Nucleus accumbens (tissue), 56 donors: ENCODE measurements at places on chromosomes 5 and 9.

- DNase-seq, result no peak
These were observed 44.0 kb upstream of the SVEP1 start for GRCh38 chr9:110623462-110624025.

GRCh38 chr5:135254183-135254582 lies 144.8 kb downstream of the MACROH2A1 start:
- no peak for DNase-seq

- DNase-seq, result no peak
These were observed 73.1 kb downstream of the STK10 start for GRCh38 chr5:172114875-172115422.

DNA sequence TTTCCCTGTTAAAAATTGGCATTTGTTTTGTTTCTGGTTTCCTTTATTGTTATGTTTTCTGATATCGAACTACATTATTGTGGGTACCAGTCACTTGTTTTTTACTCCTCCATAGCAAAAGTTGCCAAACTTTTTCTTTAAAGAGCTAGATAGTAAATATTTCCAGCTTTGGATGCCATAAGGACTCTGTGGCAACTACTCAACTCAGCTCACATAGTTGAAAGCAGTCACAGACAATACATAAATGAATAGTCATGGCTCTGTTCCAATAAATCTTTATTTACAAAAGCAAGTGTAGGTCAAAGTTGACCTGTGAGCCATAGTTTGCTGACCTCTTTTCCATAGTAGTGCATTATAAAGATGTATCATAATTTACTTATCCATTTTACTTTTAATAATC lies 305.0 kb downstream of the RASEF start:
- no peak for DNase-seq

- no peak for DNase-seq
These were observed 810.9 kb upstream of the ACO1 start for GRCh38 chr9:31573561-31573960.

DNA sequence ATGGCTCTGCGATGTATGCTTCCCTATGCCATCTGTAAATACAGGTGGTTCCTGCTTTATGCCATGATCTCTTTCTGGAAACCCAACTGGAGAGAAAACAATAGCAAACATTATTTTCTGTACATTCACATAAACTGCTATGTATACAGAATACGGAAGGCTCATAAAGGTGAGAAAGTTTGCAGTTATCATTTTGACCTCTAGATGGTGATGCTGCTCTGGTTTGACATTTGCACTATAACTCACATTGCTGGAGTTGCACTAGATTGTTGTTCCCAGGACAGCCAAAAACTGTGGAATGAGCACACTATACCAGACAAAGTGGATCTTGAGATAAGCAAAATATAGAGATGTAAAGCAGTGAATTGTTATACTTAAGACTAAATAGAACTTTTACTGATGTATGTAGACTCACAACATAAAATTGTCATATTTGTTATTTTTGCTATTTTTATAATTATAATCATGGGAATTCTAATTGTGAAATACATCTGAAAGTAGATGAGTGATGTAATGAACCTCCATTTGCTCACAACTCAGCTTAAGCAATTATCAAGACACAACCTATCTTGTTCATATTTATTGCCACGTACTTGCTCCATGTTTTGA lies 246.5 kb downstream of the PTPRD start:
- no peak for DNase-seq

DNA sequence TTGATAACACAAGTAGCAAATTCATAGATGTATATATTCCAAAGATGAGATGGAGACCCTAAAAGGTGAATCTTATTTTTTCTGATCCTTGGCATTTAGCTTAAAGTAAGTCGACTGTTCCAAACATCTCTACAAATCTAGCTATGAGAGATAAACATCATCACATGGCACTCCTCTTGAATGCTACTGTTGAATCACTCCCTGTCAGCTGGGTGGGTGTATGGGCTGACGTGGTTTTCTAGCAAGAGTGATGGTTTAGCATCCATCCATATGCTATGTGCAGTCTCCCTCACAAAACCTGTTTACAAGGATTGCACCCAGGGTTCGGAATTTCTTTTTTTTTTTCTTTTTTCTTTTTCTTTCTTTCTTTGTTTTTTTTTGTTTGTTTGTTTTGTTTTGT lies 13.8 kb downstream of the ACO1 start:
- no peak for DNase-seq

DNA sequence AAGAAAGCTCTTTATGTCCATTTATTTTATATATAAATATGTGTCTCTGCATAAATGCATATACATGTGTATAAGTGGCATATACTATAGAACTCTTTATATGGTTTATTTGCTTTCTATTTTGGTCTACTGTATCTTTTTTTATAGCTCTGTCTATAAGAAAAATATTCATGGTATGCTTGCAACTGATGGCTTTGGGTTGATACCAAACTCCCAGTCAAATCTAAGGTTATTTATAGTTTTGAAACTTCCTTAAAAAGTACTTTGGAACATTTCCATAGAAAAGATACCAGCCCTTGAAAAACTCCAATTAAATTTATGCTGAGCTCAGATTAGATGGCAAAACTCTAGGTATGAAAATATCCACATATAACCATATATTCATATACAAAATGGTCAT lies 120.0 kb upstream of the KLF9 start:
- no peak for DNase-seq

- no peak for DNase-seq
These were observed 588.8 kb downstream of the BNC2 start for GRCh38 chr9:16281707-16282106.

DNA sequence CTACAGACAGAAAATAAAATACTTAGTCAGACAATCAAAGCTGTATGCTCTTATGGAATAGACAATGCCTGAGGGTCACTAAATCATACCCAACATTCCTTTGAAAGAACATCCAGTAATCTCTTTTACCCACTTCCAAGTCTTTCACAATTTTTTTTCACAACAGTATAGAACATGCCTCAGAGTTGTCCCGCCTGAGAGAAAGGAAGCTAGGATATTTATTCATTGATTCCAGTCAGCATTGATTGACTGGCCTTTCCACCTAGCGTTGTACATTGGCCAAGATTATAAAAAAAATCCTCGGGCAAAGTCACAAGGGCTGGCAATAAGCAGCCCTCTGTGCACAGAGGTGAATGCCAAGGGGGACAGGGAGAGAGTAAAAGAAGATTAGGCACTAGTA lies 318.1 kb upstream of the PIK3R1 start:
- no peak for DNase-seq

- DNase-seq, result no peak
These were observed 158.0 kb downstream of the ENC1 start for GRCh38 chr5:74482523-74482922.

- DNase-seq, result no peak
These were observed 26.5 kb downstream of the SLC12A7 start for GRCh38 chr5:1085391-1085790.

DNA sequence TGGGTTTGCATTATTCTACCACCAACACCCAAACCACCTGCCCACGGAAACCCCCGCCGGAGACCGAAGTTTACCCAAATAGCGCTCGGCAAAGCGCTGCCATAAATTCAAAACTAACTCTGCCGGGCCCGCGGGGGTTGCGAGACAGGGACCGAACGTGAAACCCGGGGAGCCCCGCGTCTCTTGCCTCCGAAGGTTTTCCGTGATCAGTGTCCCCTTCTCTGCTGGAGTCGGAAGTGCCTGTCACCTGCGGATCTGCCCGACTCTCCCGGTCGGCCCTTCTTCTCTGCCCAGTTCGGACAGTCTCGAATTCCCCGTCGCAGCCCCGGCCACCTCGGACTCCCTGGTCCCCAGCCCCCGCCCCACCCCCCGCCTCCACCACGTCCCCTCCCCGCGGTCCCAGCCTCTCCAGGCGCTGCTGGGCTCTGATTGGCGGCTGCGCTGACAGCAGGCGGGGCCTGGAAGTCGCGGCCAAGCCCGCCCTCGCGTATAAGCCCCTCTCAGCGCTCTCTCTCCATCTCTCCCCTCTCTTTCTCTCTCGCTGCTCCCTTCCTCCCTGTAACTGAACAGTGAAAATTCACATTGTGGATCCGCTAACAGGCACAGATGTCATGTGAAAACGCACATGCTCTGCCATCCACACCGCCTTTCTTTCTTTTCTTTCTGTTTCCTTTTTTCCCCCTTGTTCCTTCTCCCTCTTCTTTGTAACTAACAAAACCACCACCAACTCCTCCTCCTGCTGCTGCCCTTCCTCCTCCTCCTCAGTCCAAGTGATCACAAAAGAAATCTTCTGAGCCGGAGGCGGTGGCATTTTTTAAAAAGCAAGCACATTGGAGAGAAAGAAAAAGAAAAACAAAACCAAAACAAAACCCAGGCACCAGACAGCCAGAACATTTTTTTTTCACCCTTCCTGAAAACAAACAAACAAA lies at the start of gene RORB:
Gene RORB, plus strand, starts transcription at position 517 of the 929 bp plus-strand sequence. CDS start 642 bp downstream, outside the sequence.
- DNase-seq, result peak; percentile 54

GRCh38 chr9:76610011-76610352 lies 151.0 kb downstream of the GCNT1 start:
- no peak for DNase-seq

DNA sequence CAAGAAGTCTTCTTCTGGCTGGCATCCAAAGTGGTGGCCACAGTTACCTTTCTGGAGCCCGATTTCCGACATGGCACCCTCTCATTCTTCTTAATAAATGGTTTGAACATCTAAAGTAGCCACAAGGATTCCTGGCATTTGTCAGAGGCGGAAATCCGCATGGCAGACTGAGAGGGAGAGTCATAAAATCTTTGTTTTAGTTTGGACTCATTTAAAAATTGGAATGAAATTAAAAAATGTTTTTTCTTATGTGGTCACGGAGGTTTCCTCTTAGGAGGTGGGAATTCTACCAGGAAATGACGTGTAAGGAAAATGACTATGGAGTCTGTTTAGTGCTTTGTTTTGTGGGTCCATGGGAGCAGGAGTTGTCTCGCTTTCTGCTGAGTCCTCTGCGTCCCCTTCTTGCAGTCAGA lies 133.0 kb upstream of the PTCH1 start:
- DNase-seq, result no peak

GRCh38 chr5:42749020-42749419 lies 7.6 kb upstream of the CCDC152 start:
- DNase-seq, result no peak

- no peak for DNase-seq
These were observed 138.7 kb downstream of the RAPGEF6 start for GRCh38 chr5:131496400-131496713.

GRCh38 chr9:109488351-109488750 lies 9.8 kb downstream of the PTPN3 start:
- no peak for DNase-seq

GRCh38 chr5:97136475-97136874 lies 5.9 kb downstream of the LIX1 start:
- DNase-seq, result no peak
